ENCODE measurements at places on chromosomes 1 and 21.
A peak's percentile ranks its signal among the peaks of the same experiment; 100 is the strongest.

DNA sequence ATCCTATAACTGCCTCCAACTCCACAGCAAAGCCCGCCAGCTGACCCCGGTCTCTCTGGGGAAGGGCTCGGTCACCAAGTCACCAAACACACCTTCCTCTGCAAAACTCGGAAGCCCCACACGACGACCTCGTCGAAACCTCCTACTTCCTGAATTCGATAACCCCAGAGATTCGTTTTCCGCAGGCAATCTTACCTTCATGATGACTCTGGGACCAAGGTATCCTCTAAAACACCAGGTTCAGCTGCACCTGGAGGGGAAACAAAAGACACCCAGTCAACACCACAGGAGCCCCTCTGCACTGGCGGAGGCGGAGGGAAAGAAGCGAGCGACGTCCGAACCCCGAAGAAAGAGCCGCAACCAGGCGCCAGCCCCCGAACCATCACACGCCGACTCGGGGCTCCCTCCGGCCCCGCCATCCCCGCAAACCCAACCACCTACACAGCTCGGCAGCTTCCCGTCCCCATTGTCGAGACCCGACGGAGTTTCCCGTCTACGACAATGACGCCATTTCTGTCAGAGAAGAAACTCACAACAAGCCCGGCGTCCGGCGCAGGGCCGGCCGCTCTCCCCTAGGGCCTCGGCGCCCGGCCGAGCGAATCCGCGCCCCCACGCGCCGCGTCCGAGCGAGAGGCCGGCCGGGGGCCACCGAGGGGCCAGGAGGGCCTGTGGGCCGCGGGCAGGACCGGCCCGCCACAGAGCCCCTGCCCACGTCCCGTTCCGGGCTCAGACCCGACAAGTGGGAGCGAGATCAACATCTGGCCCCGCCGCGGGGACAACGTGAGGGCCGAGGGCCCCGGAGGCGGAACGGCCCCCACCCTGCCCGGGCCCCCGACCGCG is 1.0 kb downstream of the ARID4B start:
- peak; percentile 54 for DNase-seq

GRCh38 chr1:221782477-221782876 is 40.6 kb upstream of the DUSP10 start:
- peak; percentile 53 for DNase-seq

GRCh38 chr1:30484668-30485067 is 238.7 kb downstream of the MATN1 start:
- DNase-seq = no peak

GRCh38 chr1:29297450-29297849 is 61.1 kb downstream of the PTPRU start:
- no peak for DNase-seq

- DNase-seq = no peak
Observed at GRCh38 chr1:95249916-95250315, 15.9 kb downstream of the RWDD3 start.

DNA sequence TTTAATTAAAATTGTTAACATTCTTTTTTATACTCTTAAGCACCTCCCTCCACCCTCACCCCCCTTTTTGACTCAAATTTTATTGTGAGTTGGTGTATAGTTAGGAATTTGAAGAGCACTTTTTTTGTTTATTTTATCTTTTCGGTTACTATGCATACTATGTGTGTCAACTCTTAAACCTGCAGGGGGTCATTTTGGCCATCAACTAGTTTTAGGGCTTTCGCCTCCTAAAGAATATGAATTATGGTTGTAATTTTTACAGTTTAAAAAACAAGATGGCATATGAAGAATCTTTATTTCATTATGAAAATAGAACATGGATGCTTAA is 9.7 kb downstream of the BACH1 start:
- no peak for DNase-seq

- DNase-seq = no peak
Observed at GRCh38 chr1:229758101-229759036, 132.3 kb downstream of the URB2 start.

DNA sequence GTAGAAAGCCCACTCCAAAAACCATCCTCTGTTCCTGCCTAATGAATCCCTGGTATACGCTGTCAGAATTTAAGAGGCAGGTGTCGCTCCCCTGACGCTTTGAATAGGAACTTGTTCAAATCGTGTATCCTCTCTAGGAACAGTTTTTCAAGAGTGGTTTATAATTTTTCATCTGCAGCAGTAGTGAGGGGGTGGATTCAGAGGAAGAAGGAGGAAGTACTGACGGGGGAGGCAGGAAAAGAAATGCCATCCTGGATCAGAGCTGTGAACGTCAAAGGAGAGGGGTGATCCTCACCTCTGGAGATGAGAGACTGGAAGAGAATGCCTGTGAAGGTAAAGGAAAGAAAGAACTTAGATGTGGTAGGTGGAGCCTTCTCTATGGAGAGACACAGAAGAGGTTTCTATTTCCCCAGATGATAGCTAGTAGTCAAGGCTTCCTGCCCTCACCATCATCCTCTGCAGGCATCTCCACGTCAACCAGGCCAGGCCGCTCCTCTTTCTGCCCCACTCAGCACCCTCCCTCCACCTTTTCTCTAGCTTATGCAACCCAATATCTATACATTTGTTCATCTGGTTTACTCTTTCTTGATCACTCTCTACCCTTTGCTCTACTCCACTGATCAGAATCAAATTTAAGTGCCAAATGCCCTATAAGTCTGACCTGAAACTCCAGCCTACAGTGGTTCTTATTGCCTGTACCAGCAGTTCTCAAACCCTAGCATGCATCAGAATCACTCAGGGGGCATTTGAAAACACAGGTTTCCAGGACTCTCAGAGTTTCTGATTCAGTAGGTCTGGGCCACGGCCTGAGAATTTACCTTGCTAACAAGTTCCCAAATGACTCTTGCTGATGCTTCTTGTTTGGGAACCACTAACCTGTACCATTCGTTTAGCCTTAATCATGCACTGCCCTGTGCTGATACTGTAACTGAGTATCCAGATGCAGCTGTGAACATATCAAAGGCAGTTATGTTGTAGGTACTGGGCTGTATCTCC is 13.1 kb upstream of the BCL9 start:
- DNase-seq = no peak

- DNase-seq = no peak
Observed at GRCh38 chr1:89369331-89369730, 5.5 kb downstream of the GBP6 start.

DNA sequence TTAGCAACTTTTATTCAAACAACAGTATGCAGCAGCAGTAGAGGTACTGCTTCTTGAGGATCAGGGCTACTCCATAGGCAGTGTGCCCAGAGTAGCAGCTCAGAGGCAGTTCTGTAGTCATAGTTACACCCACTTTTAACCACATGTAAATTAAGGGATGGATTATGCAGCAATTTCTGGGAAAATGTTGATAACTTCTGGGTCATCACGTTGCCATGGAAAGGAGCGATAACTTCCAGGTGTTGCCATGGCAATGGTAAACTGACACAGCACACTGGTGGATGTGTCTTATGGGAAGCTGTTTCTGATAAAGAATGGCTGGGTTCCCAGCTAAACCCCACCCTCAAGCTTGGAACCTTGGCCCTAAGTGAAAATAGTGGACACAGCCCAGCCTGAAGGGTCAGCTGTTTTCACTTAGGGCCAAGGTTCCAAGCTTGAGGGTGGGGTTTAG is 29.0 kb upstream of the PLA2G2A start:
- DNase-seq = no peak

DNA sequence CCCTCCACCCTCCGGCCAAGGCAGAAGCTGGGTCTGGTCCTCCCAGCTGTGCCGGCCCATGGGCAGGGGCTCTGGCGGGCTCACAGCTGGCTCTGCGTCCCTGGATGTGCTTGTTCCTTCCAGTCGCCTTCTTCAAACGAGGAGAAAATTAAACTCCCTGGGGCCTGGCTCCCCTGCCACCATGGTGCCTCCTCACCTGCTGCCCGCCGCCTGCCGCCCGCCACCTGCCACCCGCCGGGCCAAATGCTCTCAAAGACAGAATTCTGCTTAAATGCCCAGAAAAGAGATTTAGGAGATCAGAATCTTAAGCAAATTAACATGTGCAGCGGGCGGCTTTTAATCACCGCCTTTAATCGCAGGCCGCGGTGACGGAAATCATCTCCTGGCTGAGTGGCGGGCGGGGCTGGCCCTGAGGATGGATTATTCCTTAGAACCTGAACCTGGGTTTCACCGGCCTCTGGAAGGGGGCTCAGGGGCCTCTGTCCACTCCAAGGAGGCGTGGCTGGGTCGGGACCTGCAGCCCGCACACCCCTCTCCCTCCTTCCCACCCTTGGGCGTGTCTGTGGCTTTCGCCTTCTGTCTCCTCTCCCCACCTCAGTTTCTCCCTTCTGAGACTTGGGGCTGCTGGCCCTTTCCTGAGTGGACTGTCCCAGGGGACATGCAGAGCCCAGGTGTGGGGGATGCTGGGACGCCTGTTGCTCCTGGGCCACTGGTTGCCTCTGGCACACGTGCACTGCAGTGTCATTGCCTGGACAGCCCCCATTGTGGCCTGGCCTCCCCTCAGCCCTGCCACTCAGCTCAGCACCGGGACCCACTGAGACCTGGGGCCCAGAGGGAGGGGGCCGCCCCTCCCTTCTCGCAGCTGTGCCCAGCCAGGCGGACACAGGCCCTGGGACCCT is 10.5 kb upstream of the PLCH2 start:
- no peak for DNase-seq

DNA sequence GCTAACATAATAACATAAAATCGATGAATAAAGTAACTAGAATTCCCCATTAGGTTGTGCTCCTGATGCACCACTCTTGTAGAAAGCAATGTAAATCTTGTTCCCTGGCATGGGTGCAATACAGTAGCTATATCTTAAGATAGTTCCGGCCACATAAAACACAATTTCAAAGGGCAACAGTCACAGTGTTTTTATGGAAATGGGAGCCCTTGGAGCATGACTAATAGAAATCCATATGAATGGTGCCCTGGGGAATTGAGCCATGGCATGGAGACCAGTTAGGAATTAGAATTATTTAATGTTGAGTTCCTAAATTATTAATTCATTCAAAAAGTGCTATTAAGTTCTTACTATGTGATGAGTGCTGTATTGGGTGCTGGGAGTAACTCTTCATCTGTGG is 118.7 kb downstream of the KCNK2 start:
- peak; percentile 8 for DNase-seq

DNA sequence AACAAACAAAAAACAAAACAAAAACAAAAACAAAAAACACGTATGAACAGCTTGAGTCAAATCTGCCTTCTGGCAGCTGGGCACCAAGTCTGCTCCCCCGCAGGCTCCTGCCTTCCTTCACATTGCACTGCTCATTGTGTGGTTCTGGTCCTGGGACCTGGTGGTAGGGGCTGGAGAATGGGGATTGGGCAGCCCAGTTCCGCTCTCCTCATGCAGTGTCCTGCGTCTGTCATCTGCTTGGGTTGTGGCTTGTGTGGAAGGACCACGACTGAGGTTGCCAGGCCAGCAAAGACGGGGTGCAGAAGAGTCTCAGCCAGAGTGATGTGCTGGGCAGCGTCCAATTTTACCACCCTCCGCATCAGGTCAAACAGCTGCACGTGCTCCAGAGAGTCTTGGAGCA is 11.1 kb downstream of the OR2AJ1 start:
- no peak for DNase-seq

DNA sequence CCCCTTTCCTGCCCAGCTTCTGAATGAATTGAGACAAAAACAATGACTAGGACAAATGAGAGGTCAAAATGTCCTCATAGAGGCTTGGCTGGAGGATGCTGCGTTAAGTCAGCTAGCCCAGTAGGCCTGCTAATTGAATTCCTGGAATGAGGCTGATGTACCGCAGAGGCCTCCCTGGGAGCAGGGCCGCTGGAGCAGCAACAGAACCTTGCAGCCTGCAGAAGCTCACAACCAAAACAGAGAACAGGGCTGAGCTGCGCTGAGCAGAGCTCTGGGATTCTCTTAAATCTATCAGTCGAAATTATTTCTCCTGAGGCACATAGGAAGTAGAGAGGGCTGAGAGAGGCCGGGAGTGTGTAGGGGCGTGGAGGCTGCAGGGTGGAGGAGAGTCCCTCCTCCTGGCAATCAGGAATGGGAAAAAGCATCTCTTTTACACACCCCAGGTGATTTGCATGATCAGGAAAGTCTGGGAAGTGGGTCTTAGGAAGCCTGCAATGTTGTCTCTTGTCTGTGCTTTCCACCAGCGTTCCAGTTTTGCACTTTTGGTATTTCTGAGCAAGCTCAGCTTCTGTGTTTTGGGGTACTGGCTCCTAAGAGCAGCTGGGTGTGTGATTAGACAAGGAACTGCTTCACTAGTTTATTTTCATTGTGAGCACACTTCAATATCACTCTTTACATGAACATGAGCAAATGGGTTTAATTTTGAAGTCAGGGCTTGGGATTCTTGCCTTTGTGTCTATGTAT is 66.5 kb downstream of the RYR2 start:
- DNase-seq = no peak

DNA sequence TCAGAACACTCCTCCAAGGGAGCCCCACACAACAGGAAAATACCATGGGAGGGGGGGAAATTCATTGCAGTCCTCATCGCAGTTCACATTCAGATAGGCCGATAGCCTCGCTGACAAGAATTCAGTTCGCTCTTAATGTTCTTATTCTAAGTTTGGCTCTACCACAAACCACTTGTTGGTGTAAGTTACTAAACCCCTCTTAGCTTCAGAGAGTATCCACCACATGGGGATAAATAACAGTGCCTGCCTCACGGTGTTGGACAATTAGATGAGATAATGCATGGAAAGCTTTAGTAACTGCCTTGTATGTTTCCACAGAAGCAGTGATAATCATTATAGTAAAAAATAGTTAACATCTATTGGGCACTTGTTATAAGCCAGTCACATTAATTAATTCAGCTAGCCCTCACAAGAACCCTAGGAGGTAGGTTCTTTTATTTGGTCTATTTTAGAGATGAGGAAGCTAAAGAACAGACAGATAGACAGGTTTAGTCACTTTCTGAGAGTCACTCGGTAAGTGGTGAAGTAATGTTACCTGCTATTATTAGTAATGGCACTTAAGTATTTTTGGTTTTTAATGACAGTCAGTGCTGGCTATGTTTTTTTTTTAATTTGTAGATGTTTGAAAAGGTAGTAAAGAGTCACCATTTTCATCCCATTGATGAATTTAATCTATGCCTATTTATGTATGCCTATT is 10.1 kb downstream of the VAV3 start:
- DNase-seq = no peak

GRCh38 chr1:202568410-202568809 is 141.8 kb downstream of the SYT2 start:
- no peak for DNase-seq

DNA sequence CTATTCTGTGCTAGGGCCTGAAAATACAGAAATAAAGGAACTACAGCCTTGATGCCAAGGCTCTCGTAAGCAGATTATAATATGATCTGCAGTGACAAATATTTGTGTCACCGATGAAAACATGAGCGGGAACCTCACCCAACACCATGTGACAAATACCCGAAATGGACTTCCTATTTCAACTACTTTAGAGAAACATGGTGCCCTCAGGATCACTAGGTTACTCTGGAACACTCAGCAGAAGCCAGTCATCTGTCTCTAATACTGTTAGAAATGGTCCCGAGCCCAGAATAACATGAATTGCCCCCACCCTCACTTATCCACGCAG is 463 bp upstream of the VAMP3 start:
- DNase-seq = peak; percentile 33

Measured in SW480 (cell line).